ENCODE measurements at places on chromosomes 7 and 10.

GRCh38 chr10:127939786-127940330, 33.0 kb downstream of the PTPRE start:
- no peak for DNase-seq

- DNase-seq = no peak
Observed at GRCh38 chr7:15389073-15389472, 172.7 kb downstream of the AGMO start.

GRCh38 chr10:78749898-78750297, 318.9 kb upstream of the ZMIZ1 start:
- DNase-seq = no peak

GRCh38 chr10:42975558-42976340, 101.1 kb upstream of the RET start:
- no peak for DNase-seq

GRCh38 chr10:102802920-102803534, 34.2 kb downstream of the CYP17A1 start:
- DNase-seq = no peak

DNA sequence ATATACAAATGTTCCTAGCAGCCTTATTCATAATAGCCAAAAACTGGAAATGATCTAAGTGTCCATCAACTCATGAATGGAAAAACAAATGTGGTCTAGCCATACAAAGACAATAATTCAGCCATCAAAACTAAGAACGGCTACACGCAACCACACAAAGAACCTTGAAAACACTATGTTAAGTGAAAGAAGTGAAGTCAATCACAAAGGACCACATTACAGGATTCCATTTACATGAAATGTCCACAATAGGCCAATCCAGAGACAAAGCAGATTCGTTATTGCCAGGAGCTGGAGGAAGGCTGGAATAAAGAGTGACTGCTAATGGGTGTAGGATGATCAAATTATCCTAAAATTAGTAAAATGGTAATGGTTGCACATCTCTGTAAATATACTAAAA, 21.1 kb downstream of the MKRN1 start:
- DNase-seq = no peak

DNA sequence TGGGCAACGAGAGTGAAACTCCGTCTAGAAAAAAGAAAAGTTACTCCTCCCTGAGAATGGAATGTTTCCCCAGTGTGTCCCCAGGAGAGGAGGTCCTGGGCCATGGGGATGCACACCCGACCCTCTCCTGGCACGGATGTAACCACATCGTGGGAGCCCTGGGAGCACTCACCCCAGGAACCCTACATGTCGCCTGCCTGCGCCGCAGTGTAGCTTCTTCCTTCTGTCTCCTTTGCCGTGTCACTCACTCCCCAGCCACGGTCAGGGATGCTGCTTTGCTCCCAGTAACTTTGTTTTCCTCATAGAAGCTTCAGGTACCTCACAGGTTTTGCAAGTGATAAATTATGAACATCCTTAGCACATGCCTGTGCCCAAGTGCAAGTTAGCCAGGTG, 82.0 kb downstream of the EZH2 start:
- no peak for DNase-seq

GRCh38 chr7:151481650-151482505, 37.8 kb downstream of the RHEB start:
- DNase-seq = no peak

GRCh38 chr10:30048768-30049517, 10.4 kb downstream of the JCAD start:
- no peak for DNase-seq

DNA sequence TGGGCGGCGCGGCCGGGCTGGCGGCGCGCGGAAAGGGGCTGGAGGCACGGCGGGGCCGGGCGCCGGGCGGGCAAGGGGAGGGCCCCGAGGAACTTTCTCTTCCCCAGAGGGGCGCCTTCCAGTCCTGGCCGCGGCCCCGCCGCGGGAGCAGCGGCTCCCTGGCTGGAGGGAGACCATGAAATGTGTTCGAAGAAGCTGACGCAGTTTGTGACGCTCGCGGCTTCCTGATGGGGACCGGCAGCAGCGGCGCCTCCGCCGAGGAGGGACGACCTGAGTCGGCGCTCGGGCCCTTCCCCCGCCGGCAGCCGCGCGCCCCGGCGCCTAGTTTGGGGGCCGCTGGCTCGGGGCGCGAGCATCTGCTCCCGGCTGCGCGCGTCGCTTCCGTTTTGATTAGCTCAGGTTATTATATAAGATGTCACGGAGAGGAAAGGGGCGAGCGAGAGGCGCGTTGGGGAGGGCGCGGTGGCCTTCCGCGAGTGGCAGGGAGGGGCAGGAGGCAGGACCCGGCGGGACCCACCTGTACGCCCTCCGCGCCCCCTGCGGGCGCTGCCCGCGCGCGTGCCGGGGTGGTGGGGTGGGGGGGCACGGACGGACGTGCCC, 57.1 kb upstream of the PCGF5 start:
- peak; percentile 43 for DNase-seq

DNA sequence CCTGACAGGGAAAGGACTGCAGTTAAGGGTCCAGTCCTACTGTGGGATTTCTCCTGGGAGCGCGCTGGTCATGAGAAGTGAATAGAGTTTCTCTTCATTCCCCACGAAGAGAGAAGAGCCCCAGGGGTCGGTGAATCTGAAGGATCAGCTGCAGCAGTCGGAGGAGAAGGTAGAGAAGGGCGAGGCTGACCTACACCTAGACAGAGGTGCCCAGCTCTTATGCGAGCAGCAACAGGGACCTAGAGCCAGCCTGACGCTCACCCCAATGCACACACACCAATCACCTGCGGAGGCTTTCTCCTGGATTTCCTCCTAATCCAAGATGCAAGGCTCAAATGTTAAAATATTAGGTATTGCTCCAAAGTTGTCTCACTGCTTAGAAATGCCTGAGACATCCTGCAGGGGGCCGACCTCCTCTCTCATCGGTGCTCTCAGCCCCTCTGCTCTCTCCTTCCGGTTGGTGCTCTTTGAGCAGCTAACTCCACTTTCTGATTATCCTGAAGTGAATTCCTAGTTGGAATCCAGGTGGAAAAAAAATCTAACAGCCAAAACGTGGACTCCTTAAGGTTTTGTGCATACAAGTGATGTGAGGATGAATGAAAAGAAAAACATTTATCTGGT, 176.4 kb downstream of the AHR start:
- no peak for DNase-seq

DNA sequence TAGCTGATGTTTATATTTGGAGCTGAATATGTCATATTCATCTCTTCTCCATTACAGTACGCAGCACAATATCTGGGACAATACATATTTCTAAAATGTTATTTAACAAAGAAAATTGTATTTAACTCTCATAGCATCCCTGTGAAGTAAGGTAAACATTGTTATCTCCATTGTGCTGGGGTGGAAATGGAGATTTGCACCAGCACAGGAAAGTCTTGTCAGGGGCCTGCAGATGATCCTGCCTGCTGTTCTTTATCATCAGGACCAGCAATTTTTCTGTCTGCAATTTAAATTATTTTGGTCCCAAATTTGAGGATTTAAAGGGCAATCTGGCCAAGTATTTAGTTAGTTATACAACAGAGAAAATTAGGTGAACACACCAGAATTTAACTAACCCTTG, 144.4 kb downstream of the CPED1 start:
- no peak for DNase-seq

- no peak for DNase-seq
Observed at GRCh38 chr10:119399466-119399865, 143.1 kb downstream of the RGS10 start.

- DNase-seq = no peak
Observed at GRCh38 chr7:48091506-48092433, 2.7 kb downstream of the UPP1 start.

GRCh38 chr10:91409069-91409868, 875 bp upstream of the HECTD2 start:
- DNase-seq = no peak

DNA sequence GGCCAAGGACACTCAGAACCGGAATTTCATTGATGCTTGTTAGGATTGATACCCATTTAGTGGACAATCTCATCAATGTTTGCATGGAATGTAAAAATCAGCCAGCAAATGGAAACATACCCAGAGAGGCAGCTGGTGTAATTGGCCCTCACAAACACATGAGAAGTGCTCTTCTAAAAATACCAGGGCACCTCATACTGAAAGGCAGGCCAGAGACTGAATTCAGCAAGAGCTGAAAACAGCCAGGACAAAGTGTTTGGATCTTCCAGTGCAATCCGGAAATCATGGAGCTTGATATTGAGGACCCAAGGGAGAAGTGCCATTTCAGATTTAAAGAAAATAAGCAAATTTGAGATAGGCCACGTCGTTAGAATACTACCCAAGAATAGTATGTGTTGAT, 498.6 kb downstream of the GALNT17 start:
- no peak for DNase-seq

GRCh38 chr7:94022550-94022949, 18.4 kb upstream of the BET1 start:
- no peak for DNase-seq

GRCh38 chr7:101357433-101357832, 5.2 kb upstream of the COL26A1 start:
- DNase-seq = no peak

GRCh38 chr10:112708461-112708860, 241.6 kb upstream of the TCF7L2 start:
- no peak for DNase-seq

DNA sequence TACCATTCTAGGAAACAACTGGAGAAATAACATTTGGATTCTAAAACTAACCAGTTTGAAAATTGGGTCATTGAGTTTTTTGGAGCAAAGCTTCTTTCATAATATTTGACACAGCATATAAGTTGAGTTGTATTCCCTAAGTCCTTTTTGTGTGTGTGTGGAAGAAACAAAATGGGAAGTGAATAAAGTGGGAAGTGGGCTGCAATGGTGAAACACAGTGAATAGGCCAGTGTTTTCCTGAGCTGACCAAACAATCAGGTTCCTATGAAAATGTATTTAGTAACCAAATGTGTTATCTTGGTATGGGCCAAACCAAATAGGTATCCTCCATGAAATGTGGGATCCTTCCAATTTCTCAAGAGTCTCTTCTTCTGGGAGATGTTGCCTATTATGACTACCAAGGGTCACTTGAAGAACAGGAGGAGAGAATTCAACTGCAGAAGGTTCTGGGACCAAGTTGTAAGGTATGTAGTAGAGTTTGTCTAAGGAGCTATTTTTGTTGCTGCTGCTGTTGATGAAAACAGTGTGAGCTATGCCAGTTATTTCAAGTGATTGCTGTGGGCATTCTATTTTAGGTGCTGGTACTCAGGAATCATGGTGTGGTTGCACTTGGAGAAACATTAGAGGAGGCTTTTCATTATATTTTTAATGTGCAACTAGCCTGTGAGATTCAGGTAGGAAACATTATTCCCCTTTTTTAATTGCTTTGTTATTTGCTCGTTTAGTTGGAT, 88.3 kb upstream of the MXI1 start:
- no peak for DNase-seq

DNA sequence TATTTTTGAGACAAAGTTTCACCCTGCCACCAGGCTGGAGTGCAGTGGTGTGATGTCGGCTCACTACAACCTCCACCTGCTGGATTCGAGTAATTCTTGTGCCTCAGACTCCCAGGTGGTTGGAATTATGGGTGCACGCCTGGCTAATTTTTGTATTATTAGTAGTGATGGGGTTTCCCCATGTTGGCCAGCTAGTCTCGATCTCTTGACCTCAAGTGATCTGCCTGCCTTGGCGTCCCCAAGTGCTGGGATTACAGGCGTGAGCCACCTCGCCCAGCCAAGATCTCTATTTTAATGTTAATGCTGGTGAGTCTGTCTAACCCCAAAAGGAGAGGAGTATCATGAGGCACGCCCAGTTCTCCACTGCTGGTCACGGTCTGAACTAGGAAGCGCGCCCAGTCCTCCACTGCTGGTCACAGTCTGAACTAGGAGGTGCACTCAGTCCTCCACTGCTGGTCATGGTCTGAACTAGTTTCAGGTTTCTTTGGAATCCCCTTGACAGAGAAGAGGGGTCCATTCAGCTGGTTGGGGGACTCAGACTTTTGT, 5.6 kb upstream of the LRRC27 start:
- DNase-seq = no peak

GRCh38 chr10:3554121-3554522, 230.9 kb downstream of the KLF6 start:
- DNase-seq = no peak

DNA sequence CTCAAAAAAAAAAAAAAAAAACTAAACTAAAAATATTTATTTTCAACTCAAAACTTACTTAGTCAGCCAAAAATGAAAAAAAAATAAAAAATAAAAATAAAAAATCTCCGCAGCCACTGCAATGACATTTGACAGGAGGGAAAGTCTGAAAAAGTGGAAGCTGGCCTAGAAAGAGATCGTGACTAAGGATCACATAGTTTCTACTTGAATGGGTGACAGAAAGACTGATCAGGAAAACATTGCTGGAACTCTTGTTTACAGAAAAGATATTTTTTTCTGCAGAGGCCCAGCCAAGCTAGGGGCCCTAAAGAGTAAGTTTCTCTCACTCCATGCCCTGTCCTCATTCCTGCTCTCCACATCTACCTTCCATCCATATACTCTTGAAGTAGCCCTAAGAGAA, 92.8 kb upstream of the KCND2 start:
- no peak for DNase-seq

DNA sequence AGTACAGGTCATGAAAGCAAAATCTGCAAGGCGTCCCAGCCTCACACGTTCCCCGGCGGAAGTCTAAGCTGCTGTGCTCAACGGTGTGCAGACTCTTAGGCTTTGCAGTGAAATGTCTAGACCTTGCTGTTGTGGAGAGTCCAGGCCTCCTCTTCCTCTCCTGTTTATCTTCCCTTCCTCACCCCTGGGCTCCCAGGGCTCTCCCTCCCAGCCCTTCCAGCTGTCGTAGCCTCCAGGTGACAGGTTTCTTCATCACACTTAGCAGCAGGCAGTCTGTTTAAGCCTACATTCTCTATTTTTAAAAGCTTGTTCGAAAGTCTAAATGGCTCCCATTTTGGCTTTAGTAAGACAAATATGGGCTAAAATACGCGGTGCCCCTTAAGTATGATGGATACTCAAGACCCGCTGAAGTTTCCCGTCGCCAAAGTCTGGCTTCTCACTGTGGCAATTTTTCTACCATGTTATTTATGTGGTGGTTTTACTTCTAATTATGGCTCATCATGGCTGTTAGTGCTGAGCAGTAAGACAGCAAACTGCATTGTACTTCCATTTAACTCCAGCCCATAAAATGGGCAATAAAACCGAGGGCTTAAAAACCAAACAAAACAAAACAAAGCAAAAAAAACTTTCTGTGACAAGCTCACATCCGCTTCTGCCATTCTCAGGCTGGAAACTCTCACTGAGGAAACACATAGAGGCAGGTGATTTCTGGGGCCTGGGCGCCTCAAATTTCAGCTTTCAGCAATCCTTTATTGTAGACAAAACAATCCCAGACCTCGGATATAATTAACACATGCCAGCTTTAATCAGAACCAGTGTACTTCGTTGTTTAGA, 243.2 kb downstream of the SNX10 start:
- DNase-seq = no peak

GRCh38 chr7:50369143-50370026, 64.9 kb downstream of the IKZF1 start:
- no peak for DNase-seq

- DNase-seq = no peak
Observed at GRCh38 chr7:81932936-81933335, 163.1 kb upstream of the HGF start.
